NCI-H226 (cell line): ENCODE measurements at places on chromosomes 12 and 14.

GRCh38 chr14:105843444-105844046 is 317.2 kb downstream of the TMEM121 start:
- no peak for DNase-seq

DNA sequence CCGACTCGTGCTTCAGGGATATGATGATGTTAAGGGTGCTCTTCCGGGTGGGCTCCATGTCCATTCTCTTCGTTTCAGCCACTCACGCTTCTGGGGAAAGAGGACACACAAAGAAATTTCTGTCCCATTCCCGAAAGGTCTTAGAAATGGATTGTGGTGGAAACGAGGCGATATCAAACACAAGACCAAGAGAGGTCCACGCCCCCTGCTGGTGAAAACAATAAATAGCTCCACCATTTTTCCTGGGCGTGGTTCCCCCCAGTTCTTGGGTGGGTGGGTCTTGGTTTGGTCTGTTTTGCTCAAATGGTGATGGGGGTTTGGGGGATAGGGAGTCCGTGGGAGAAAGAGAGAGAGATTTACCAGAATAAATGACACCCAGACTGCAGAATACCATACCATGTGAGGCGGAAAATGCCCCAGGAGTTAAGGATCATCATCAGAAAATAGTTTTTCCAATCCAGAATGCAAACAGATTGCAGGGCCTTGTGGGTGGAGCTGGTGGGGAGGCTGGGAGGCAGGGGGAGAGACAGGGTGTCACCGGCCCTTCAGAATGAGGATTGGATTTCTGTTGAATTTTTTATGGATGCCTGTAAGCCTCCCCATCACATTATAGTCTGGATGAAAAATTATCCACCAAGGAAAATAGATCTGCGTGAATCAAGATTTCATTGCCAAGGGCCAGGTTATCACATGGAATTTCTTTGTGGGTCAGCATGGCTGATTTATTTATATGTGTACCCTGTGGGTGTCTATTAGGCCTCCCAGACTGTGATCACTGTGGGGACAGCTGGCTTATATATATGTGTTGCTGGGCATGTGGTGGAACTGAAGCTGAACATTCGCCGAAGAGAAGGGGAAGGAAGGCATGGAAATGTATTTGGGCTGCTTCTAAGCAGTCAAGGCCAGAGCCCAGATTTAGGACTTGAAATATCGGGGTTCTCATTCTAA is 55.8 kb downstream of the SRRM4 start:
- DNase-seq: no peak

GRCh38 chr12:46222636-46223035 is 46.2 kb downstream of the SLC38A1 start:
- DNase-seq: no peak

DNA sequence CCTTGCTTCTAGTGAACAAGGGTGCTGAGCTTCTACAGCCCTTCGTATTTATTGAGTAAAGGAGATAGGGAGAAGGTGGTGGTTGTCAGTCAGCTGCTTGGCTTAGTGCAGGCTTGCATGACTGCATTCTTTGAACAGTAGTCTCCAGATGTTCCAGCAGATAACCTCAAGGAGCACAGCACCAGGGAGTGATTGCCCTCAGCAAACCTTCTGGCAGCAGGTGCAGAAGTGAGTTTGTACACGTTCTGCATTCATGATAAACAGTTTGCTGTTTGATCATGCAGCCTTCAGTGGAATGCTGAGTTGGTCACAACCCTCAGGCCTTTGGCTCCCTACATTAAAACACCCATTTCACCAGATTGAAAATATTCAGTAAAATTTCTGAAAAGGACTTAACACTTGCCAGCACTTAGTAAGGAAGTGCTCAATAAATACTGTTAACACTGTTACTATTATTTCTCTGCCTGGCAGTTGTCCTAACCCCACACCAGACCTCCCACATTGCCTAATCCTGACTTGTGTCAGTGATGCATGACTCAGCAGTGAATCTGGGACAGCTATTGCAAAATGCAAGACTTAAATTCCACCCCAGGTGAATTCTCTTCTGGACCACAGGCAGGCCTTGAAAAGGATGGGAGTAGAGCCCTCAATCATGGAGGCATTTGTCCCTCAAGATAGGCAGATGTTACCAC is 18.9 kb upstream of the CARMIL3 start:
- peak; percentile 79 for DNase-seq

GRCh38 chr14:41986700-41987099 is 380.0 kb downstream of the LRFN5 start:
- DNase-seq: peak; percentile 67

DNA sequence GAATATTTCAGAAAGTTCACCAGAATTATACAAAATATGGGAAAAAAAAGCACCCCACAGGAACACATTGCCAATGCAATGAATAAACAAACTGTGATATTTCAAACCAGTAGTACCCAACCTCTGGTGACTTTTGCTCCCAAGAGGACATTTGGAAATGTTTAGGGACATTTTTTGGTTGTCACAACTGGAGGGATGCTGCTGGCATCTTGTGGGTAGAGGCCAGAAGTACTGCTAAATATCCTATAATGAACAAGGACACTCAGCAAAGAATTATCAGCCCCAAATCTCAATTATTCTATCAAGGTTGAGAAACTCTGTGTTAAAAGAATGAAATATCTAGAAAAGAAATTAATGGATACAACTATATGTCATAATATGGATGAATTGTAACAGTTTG is 1334.4 kb upstream of the FLRT2 start:
- no peak for DNase-seq
